ENCODE measurements at places on chromosomes 1 and 21.

DNA sequence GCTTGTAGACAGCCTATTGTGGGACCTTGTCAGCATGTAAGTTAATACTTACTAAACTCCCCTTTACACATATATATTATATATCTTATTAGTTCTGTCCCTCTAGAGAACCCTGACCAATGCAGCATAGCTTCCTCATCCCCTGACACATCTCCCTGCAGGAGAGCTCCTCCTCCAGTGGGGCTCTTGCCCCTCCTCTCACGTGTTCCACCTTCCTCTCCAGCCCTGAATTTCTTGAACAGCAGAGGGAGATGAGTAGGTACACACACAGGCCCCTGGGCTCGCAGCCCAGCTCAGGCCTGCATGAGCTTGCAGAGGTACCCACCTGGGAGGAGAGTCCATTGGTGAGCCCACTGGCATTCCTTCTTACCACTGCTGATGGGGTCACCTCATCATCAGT lies 27.3 kb upstream of the GOLT1A start:
- peak; percentile 6 for DNase-seq

DNA sequence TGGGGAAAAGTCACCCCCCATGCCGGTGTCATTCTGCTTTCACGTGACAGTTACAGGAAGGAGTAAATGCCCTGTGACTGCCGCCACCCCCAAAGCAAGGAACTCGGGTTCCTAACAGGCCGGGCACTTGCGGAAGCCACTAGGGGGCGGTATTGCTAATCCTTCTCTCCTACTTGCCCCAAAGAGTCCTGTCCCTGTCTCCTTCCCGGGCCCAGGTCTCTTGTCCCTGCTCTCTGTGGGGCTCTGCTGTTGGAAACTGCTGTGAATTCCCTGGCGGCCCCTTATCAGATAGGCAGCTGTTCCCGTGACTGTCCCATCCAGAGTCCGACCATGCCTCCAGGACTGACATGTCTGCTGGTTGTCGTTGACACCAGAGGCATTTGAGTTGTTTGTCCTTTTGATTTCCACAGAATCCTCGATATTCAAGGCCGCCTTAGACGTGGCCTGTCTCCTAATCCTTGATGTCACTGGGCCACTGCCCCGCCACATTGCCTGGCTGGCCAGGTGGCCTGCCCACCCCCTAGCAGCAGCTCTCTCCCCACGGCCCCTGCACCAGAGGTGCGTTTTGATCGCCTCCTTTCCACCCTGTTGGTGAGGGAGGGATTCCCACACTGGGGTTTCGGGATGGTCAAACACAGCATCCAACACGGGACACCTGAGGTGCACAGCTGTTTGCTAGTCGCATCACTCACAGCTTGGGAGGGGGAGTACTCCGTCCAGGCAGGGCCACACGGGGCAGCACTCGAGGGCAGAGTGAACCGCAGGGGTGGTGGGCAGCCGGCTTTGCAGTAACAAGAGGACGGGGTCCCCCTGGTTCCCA lies 37.3 kb downstream of the CHAF1B start:
- peak; percentile 54 for DNase-seq

DNA sequence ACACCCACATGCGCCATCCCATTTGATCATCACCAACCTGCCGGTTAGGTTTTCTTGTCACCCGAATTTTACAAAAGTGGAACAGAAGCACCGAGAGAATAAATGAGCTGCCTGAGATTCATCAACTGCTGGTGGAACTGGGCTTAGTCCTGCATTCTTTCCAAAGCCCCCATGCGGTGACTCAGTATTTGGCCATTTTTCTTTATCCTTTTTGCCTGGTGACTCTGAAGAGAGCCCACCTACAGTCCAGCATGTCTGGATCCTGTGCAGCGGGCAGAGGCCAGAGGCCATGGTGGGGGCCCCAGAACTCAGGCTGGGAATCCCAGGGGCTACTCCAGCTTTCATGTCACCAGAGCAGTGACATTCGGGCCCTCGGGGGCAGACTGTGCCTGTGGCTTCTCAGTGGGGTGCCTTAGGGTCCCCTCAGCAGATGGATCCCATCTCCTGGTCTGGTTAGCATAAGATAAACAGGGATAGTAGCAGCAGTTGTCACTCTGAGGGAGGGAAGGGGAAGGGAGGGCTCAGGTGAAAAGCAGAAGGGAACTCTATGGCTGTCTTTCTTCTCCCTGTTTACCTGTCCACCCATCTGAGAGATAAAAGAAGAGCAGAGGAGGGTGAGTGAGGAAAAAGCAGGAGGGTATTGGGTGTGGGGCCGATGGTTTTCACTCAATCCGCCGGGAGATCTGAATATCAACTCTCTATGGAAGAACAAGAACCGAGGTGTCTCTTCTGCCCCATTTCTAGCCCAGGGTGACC lies 63.2 kb downstream of the KIF26B start:
- DNase-seq: no peak

- DNase-seq: no peak
Measured at GRCh38 chr1:9316080-9316444, 23.4 kb downstream of the SPSB1 start.

GRCh38 chr21:46065914-46066551 lies 31.9 kb upstream of the COL6A2 start:
- no peak for DNase-seq

DNA sequence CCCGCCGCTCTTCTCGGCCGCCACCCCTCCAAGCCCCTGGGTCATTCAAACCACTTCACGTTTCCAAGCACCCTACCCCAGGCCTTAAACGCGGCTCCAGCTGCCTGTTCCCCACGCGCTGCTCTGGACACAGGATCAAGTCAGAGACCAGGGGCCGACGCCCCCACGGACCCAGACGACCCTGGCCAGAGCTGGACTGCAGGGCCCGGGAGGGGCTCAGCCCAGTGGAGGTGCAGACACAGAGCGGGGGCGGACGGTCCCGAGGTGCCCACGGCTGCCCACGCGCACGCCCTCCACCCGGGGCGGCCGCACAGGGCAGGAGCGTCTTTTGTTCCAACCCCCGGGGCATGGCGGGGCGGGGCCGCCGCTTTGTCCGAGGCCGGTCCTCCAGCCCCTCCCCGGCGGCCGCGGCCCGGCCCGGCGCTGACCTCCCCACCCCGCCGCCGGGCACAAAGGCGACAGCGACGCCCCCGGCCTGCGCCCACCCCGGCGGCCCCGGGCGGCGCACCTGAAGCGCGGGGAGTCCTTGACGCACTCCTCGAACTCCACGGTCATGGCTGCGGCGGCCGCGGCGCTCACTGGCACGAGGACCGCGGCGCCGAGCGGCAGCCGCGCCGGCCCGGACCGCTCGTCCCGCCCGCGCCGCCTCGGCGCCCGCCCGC lies 338 bp downstream of the ACAP3 start:
- no peak for DNase-seq

GRCh38 chr1:228474507-228474906 lies 12.7 kb upstream of the RNF187 start:
- no peak for DNase-seq

GRCh38 chr1:11350265-11350664 lies 77.3 kb downstream of the UBIAD1 start:
- peak; percentile 7 for DNase-seq
